ENCODE measurements at places on chromosomes 12 and 14.

DNA sequence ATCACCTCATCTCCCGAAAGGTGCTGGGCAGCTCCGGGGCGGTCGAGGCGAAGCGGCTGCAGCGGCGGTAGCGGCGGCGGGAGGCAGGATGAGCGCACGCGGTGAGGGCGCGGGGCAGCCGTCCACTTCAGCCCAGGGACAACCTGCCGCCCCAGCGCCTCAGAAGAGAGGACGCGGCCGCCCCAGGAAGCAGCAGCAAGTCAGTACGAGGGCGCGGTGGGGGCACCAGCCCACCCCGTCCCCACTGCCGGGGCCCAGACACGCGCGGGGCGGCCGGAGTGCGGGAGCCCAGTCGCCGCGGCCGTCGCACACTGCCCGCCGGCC is 862 bp downstream of the HMGA2 start:
- DNase-seq = no peak

GRCh38 chr14:103103461-103104388 is 9.2 kb downstream of the EXOC3L4 start:
- DNase-seq = peak; percentile 70

DNA sequence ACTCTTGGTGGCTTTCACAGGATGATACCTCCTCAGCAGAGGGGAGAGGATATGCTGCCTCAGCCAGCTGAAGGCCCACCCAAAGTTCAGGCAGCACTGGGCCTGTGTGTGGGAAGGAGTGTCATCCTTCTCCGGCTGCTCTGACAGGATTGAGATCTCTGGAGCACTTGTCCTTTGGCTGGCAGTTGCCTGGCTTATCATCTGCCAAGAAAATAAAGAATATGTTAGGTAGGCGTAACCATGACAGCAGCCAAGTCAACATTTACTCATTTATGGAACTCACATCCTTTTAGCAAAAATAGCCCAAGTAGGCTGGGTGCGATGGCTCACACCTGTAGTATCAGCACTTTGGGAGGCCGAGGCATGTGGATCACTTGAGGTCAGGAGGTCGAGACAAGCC is 68.5 kb downstream of the PPFIBP1 start:
- no peak for DNase-seq

GRCh38 chr12:54421175-54421878 is 2.3 kb upstream of the ITGA5 start:
- no peak for DNase-seq

- peak; percentile 41 for DNase-seq
Observed at GRCh38 chr12:120199595-120200306, 1.2 kb downstream of the RPLP0 start.

DNA sequence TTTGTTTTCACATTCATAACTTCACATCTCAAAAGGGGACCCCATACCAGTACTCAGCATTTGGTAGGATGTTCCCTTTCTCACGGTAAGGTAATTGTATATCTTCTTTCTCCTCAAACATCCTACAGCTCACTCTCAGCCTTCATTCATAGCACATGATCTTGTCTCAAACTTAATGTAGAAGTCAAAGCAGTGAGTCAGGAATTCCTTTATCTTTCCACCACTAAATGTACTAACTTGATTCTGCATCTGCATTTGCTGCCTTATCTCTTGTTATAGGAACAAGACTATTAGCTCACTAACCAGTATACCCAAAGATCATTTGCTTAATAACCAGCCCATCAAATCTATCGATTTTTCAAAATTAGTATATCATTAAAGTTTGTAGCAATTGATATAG is 22.9 kb downstream of the CPSF2 start:
- DNase-seq = no peak

- no peak for DNase-seq
Observed at GRCh38 chr14:87837296-87837695, 155.7 kb downstream of the GALC start.

- no peak for DNase-seq
Observed at GRCh38 chr14:91234791-91235114, 9.8 kb downstream of the GPR68 start.

GRCh38 chr14:55807053-55807880 is 227.3 kb downstream of the KTN1 start:
- DNase-seq = peak; percentile 96

DNA sequence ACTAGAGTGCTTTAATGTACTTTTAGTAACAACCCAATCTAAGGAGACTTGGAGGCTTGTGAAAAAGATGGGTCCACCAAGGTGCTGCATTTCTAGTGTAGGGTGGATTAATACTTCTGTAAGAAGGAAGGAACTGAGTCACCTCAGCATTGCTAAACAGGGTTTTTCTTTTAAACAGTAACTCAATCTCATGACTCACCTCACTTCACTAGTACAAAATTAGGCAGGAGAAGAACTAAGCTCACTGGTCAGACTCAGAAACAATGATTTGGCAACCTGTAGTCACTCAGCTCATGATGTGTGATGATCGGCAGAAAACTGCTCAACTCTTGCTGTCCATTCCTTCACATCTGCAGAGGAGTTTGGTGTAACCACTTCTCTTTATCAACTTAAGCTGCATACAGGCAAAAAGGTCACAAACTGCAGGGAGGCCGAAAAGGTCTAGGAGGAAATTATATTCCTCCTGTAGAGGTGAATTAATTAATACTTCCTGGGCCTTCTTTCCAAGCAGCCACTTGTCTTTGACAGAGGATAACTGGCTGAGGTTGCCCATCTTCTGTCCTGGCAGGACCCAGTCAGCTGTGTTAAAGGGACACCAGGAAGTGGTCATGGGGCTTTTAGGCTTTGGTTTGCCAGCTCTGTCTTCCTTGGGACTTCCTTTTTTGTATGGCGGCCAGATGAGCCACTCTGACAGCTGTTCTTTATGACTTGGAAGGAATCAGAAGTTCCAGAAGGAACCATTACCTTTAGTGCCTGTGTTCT is 466.9 kb downstream of the FUT8 start:
- DNase-seq = peak; percentile 30

DNA sequence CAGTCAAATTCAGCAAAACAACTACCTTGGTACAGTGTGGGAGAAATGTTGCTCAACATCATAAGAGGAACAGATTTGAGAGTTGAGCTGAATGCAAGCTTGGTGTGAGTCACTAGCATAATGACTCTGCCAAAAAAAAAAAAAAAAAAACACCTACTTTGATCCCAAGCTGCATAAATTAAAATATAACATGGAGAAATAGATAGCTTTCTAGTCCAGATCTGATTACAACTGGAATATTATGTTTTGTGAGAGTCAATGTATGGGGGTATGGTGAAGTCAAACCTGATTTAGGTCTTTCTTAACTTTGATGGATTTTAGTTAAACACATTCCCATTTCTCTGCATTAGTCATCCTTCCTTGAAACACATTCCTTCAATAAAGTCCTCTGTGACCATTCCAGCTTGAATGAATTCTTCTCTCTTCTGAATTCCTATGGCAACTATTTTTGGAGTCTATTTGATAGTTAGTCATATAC is 188.1 kb downstream of the SLC5A8 start:
- peak; percentile 1 for DNase-seq

GRCh38 chr12:120902846-120903411 is 1.2 kb downstream of the SPPL3 start:
- peak; percentile 32 for DNase-seq

- peak; percentile 94 for DNase-seq
Observed at GRCh38 chr12:54413284-54414190, 5.5 kb downstream of the ITGA5 start.

- no peak for DNase-seq
Observed at GRCh38 chr14:72256055-72256454, 323.8 kb downstream of the RGS6 start.

- DNase-seq = no peak
Observed at GRCh38 chr14:96050482-96050881, 11.3 kb downstream of the C14orf132 start.

GRCh38 chr14:79493081-79493645 is 718.1 kb downstream of the DIO2 start:
- DNase-seq = no peak

DNA sequence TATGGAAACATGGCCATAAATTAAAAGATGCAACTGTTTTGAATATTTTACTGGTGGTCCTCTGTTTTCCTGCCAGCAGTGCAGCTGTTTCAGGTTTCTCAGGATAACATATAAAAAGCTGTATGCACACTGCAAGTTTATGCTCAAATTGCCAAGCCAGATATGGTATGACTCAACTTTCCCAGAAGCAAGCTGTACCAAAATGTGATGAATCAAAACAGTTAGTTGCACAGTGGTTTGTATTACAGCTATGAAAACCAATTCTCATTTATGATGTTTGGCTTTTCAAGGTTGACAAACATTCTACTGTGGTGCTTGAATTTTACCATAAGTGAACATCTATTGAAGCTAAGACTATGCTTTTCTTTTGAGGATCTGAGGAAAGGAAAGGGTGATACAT is 15.5 kb downstream of the TRMT5 start:
- DNase-seq = no peak

DNA sequence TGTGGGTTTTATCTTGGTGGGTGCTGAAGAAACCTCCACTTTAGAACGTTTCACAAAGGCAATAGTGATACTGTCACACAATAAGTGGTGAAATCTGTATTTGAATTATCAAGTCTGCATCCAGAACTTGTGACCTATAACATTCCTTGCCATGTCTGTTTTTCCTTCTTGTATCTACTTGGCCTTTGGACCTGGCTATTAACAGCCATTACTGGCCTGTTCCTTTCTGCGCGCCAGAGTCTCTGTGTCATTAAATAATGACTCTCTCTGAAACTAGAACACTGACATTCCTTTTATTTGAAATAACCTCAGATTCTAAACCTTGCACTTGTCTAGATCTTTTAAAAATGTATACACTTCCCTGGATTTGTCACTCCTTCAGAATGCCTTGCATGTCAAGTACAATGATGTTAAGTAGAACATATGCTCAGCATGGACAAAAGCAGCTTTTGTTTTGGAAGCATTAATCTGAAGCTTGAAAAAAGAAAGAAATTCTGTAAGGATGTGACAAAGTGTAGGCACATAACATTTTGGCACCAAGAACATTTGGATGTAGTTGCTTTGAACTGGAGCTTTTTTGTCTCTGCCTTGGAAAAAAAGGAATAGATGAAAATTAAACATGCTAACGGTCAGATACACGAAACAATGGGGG is 95.5 kb upstream of the RPL10L start:
- no peak for DNase-seq

DNA sequence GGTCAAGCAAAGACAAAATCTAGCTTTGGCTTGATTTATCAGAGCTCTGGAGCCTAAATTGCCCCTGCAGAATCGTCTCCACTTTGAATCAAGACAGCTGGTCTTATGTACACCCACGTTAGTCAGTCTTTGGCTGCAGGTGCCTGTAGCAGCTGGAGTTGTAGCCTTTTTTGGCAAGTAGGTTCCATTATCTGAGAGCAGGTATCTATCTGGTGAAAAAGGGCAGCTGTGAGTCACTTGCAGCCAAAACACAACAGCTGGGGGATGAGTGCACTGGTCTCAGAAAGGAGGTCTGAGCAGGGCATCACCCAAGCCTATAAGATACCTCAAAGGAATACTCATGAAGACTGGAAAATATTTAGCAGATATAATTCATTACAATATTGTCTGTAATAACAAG is 43.6 kb upstream of the KCNH5 start:
- DNase-seq = no peak

DNA sequence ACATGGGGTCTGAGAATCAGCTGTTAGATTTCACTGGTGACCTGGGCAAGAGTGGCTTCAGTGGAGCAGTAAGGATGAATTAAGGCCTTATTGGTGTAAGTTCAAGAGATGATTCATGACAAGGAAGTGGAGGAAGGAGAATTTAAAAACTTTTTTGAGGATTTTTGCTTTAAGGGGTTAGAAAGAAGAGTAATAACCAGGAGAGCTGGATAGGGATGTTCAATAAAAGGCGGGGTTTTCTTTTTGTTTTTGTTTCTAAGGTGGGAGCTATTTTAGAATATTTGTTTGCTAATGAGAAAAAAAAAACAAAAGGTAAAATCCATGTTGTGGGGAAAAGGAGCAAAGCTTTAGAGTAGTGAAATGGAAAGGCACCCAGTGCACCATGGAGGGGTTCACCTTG is 15.2 kb upstream of the TUBA1B start:
- no peak for DNase-seq

GRCh38 chr14:29529418-29529817 is 398.2 kb downstream of the PRKD1 start:
- peak; percentile 27 for DNase-seq

DNA sequence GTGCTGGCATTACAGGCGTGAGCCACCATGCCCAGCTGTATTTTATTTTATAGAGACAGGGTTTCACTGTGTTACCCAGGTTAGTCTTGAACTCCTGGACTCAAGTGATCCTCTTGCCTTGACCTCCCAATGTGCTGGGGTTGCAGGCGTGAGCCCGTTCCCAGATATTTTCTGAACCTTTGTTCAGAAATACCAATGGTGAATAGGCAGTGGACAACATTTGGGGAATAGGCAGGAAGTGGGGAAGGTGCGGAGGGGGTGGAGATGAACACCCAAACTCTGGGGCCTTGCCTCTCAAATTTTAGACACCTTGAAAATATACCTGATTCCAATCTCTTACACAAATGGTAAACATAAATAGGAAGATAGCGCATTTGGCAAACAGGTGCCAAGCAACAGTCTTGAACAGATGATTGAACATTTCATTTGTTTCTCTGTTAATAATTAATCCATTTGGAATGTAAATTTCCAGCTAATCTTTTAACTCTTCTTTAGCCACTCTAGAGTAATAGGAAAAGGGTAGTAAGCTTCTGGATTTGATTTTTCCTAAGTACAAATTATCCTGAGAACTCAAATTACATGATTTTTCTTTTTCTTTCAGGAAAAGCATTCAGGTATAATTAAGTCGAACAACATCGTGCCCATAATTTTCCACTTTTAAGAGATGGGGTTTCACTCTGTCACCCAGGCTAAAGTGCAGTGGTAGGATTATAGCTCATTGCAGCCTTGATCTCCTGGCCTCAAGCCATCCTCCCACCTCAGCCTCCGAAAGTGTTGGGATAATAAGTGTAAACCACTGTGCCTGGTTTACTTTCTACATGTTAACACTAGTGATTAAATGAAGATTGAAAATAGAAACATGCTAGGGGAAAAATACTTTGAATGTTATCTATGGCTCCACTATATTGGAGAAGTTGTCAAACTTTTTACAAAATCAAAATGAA is 22.9 kb upstream of the RNF34 start:
- DNase-seq = no peak

- DNase-seq = peak; percentile 83
Observed at GRCh38 chr12:119544765-119545625, 48.6 kb upstream of the TMEM233 start.

DNA sequence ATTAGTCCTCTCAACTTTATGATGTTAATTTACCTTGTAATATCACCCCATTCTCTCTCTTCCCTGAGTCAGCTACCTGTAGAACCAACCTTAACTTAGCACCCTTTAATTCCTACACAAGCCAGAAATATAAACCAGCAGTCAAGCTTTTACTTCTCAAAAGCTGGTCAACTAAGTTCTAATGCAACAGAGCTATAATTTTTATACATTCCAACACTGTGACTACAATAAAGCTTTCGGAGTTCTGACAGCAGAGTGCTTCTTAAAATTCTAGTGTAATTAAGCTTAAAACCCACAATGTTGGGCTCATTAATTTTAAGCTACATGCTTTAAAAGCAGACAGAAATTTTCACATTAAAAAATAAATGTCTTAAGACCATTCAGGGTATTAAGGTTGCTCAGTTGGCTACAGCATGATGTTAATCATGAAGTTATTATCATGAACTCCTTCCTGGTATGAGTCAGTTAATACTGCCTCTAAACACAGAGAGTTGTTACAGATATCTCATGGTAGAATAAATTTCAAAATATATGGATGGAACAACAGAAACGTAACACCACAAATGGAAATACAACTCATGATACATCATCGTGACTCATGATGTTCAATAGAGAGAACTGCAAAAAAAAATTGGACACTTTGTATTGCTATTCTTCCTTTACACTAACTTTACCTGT is 126.7 kb downstream of the EPS8 start:
- peak; percentile 23 for DNase-seq

GRCh38 chr14:33454707-33455106 is 496.2 kb downstream of the EGLN3 start:
- no peak for DNase-seq
